ENCODE measurements at places on chromosomes 16 and 17. TPM values are rescaled to one million over a fixed set of nuclear protein-coding genes. Genes with fewer than 3 reads are reported as not detected.

GRCh38 chr16:5509794-5510193, 412.2 kb upstream of the EEF2KMT start:
- H3K4me3 ChIP-seq = no peak overlapping the region
- DNase-seq = no peak
- H3K4me1 ChIP-seq = no peaks in the 10 kb centered on the region
- no peaks in the 10 kb centered on the region for H3K36me3 ChIP-seq

DNA sequence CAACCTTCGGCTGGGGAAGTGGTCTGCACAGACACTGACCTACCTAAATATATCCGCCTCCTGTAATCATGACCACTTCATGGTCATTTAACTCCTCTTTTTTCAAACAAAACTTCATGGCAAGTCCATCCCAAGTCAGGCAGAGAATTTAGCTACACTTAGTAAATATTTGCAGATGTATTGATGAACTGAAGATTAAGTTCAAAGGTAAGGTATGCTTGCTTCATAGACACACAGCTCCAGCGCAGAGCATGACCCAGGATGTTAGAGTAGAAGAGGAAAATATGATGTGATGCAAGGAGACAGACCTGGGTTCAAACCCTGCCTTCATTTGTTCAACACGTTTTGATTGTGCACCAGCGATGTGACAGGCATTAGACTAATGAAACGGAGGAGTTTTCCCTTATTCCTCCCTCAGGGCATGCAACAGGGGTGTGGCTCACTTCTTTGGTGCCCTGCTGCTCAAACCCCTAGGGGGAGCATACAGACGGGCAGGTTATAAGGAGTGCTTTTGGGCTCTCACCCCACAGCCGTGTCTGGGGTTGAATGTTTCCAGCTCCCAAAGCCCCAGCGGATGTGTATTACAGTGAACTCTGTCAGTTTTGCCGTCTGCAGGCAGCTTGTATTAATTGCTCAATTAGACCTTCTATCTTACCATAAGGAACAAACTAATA, 23.9 kb upstream of the CLEC3A start:
- H3K36me3 ChIP-seq = no peaks in the 10 kb centered on the region
- no peak for DNase-seq
- H3K27me3 ChIP-seq = no peaks in the 10 kb centered on the region
- H3K4me3 ChIP-seq = no peak overlapping the region

DNA sequence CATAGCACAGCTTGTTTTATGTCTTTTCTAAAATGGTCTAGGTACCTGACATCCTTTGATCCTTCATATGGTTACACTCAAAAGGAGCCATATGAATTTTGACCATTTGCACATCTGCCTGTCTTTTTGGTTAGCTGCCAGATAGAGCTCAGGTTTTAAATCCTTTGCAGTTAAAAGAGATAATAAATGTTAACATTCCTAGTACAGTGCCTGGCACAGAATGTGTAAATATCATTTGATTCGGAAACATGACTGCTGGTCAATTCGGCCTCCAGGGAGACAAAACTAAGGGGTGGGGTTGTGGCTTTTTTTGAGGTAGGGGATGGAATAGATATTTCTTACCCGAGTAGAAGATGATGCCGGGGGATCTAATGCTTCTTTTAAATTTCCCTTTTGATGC, 64.2 kb downstream of the FTO start:
- no peak overlapping the region for H3K4me3 ChIP-seq
- DNase-seq = no peak
- H3K27me3 ChIP-seq = no peaks in the 10 kb centered on the region

CLEC18C gene
- total RNA-seq = 1.3 TPM

GRCh38 chr17:72363089-72363610, 242.3 kb downstream of the SOX9 start:
- no peak overlapping the region for H3K4me3 ChIP-seq
- no peaks in the 10 kb centered on the region for H3K4me1 ChIP-seq

TBX21 gene
- 1.5 TPM for total RNA-seq

DNA sequence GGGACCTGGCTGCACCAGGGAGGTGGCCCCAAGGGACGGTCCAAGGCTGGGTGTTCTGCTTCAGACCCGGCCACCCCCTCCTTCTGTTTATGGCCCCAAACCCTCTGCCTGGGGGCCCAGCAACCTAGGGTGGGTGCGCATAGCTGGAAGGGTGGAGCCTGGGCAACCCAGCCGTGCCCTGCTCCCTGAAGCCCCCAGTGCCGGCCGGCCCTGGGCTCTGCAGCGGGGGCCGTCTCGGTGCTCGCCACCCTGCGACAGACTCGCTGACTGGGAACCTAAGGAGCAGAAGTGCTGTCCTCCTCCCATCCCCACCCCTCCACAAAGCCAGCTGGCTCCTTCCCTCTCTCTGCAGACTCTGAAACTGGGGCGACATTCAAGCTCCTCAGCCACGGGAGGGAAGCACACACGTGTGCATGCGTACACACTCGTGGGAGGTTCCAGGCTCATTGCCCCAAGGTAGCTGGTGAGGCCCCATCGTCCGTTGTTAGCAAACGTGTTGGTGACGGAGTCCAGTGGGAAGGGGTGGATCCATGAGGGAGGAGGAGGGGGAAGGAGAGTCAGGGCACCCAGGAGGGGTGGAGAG, 43.4 kb downstream of the ENGASE start:
- H3K27me3 ChIP-seq = no peaks in the 10 kb centered on the region
- H3K27ac ChIP-seq = no peak overlapping the region
- H3K4me3 ChIP-seq = no peak overlapping the region
- no peaks in the 10 kb centered on the region for H3K4me1 ChIP-seq
- no peak for DNase-seq

- no peaks in the 10 kb centered on the region for H3K27me3 ChIP-seq
- H3K36me3 ChIP-seq = peaks cover 3% of the 10 kb centered on the region
- peak; percentile 43 for DNase-seq
- peak within 1 kb of the TSS; percentile 78 for H3K4me3 ChIP-seq
- peaks cover 27% of the 10 kb centered on the region for H3K4me1 ChIP-seq
Observed at GRCh38 chr16:3065069-3065741, at the start of gene IL32. Gene IL32, plus strand, starts transcription at chr16:3065640. Its CDS starts 172 bp downstream, at chr16:3065812.

DNA sequence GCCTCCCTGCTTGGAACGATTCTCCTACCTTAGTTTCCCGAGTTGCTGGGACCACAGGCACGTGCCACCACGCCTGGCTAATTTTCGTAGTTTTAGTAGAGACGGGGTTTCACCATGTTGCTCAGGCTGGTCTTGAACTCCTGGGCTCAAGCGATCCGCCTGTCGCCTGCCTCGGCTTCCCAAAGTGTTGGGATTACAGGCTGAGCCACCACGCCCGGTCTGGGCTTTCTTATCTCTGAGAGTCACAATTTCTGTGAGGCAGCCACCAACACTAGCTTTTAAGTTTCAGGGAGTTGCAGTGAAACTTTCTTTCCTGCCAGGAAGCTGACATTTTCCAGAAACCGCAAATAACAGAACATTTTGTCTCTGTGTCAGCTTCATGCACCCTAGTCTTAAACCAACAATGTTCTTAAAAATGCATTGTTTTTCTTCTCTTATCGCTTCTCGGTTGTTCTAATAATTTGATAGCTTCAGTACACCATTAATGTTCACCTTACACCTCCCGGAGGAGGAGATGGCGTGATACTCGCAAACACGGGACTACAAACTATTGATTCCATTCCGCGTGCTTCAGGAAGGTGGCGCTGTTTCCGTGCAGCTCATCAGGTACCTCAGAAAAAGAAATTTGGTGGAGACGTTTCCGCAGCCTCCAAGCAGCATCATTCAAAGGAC, 7.4 kb upstream of the DHRS7B start:
- peak; percentile 58 for DNase-seq
- H3K4me3 ChIP-seq = no peak overlapping the region
- H3K36me3 ChIP-seq = no peaks in the 10 kb centered on the region
- no peaks in the 10 kb centered on the region for H3K27me3 ChIP-seq

G6PC1 gene
- total RNA-seq = not detected

- H3K27ac ChIP-seq = no peak overlapping the region
- no peaks in the 10 kb centered on the region for H3K36me3 ChIP-seq
- H3K27me3 ChIP-seq = no peaks in the 10 kb centered on the region
- H3K4me3 ChIP-seq = no peak overlapping the region
Observed at GRCh38 chr16:85025781-85026653, 1.6 kb upstream of the KIAA0513 start.

PRSS33 gene
- total RNA-seq = not detected

DNA sequence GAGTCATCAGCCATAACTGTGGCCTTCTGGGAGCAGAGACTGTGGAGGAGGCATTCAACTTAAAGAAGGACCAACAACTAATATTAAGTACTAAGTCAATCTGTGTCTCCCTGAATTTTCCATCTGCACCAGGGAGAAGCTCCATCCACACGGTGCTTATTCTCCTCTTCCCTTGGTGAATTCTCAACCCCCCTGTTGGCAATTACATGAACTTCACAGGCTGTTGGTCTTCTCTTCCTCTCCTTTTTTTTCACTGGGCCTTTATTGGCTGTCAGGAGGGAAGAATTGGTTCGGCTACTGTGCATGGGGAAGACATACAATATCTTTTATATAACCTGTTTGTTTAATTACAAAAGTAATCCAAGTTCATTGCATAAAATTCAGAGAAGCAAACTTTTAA, 152.8 kb upstream of the IRX6 start:
- H3K4me3 ChIP-seq = no peak overlapping the region
- DNase-seq = no peak
- no peak overlapping the region for H3K27ac ChIP-seq
- no peaks in the 10 kb centered on the region for H3K36me3 ChIP-seq
- no peaks in the 10 kb centered on the region for H3K27me3 ChIP-seq
- H3K4me1 ChIP-seq = no peaks in the 10 kb centered on the region

P2RX5 gene
- total RNA-seq = 24.6 TPM

DNA sequence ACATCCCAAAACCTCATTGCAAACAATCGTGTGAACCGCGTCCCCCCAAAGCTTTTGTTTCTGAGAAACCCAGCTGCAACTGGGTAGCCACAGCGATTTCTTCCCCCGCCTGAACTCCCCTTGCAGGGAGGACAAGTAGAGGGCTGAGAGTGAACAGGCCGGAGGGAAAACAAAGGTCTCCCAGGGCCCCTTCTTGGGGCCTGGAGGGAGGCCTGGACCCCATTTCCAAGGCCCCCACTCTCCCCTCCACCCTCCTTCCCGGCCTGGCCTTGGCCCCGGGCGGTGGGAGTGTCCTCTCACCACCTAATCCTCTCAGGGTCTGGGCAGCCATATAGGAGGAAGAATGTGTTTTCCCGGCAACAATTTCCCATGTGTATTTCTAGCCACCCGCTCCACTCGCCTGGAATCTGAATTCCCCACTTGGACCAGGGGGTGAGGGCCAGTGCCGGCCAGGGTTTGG, 2.6 kb downstream of the GLIS2 start:
- no peak for DNase-seq
- no peak overlapping the region for H3K4me3 ChIP-seq
- H3K27me3 ChIP-seq = peaks cover 8% of the 10 kb centered on the region
- H3K4me1 ChIP-seq = no peaks in the 10 kb centered on the region
- no peaks in the 10 kb centered on the region for H3K36me3 ChIP-seq
- no peak overlapping the region for H3K27ac ChIP-seq

SMTNL2 gene
- not detected for total RNA-seq

DNA sequence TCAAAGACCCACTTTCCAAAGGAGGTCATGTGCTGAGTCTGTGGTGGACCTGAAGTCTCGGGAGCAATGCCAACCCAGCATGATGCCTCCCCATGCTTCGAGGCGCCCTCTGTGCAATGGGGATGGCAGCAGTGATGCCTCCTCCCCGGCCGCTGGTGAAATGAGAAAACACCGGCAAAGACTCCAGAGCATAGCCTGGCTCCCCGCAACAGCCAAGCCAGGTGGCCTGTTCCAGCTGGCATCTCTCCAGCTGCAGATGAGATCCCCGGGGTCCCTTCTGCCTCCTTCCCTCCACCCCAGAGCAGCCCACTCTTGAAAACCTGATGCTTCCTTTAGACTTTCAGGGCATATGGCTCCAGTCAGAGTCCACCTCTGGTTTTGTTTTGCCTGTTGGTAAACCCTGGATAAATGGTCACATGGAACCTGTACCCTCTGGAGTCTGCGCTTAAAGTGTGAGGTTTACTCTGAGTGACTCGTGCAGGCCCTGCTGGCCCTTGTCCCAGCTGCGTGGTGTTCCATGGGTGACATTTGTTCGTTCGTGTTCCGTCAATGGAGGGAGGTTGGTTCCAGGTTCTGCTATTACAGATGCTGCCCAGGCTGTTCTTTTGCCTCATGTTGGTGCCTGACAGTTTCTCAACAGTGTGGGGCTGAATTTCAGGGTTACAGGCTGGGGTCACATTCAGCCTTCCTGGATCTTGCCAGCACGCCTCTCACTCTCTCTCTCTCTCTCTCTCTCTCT, 181.8 kb upstream of the CIBAR2 start:
- DNase-seq = no peak
- no peak overlapping the region for H3K4me3 ChIP-seq
- H3K27ac ChIP-seq = no peak overlapping the region
- H3K36me3 ChIP-seq = no peaks in the 10 kb centered on the region

- peak overlapping the region; percentile 99 for H3K27ac ChIP-seq
- peak overlapping the region; percentile 80 for H3K4me3 ChIP-seq
- DNase-seq = peak; percentile 69
- H3K27me3 ChIP-seq = no peaks in the 10 kb centered on the region
- peaks cover 21% of the 10 kb centered on the region for H3K36me3 ChIP-seq
Observed at GRCh38 chr17:78839762-78840529, 668 bp downstream of the USP36 start.

DNA sequence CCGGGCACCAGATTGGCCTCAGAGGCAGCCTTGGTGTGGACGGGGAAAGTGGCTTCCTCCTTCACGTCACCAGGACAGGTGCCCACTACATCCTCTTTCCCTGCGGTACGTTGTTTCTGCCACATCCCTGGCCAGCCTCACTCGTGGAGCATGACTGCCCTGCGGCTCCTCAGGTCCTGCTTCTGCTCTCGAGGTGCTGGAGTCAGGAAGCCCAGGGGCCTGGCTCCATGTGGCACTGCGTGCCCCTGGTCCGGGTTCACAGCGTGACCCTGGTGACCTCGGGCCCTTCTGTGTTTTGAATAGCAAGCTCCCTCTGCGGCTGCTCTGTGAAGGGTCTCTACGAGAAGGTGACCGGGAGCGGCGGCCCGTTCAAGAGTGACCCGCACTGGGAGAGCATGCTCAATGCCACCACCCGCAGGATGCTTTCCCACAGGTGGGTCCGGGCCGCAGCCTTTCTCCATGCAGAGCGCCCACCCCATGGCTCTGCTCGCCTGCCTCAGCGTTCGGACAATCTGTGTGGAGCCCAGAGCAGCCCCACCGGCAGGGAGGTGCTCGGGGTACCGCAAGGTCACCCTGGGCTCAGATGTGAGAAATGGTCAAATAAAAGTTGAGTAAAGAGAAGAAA, 13.5 kb downstream of the RGS11 start:
- no peaks in the 10 kb centered on the region for H3K27me3 ChIP-seq
- DNase-seq = no peak
- H3K4me3 ChIP-seq = no peak overlapping the region
- H3K4me1 ChIP-seq = no peaks in the 10 kb centered on the region
- no peaks in the 10 kb centered on the region for H3K36me3 ChIP-seq
